Fibroblast of villous mesenchyme (primary cell): ENCODE measurements at places on chromosomes 2 and 18. TPM values are rescaled to one million over a fixed set of nuclear protein-coding genes. Genes with fewer than 3 reads are reported as not detected.

- DNase-seq, result no peak
Measured at GRCh38 chr18:47286776-47287410, 35.4 kb upstream of the SKOR2 start.

GRCh38 chr2:142535311-142535710 lies 342.2 kb upstream of the KYNU start:
- DNase-seq, result no peak

DNA sequence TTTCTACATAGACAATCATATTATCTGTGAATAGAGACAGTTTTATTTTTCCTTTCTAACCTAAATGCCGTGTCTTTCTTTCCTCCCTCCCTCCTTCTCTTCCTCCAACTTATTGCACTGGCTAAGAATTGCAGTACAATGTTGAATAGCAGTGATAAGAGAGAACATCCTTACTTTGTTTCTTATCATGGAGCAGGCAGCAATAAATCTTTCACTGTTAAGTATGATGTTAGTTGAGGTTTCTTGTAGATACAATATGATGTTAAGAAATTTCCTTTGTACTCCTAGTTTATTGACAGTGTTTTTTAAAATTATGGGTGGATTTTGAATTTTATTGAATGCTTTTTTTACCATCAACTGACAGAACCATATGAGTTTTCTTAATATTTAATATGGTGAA lies 6.0 kb downstream of the LYPD6B start:
- DNase-seq, result no peak

Gene SNORC
- total RNA-seq, result 0.86 and 0.97 TPM in 2 replicates

Gene ESCO1
- 16.8 and 18.6 TPM in 2 replicates for total RNA-seq

GRCh38 chr2:55587-56448 lies 9.5 kb upstream of the FAM110C start:
- no peak for DNase-seq

DNA sequence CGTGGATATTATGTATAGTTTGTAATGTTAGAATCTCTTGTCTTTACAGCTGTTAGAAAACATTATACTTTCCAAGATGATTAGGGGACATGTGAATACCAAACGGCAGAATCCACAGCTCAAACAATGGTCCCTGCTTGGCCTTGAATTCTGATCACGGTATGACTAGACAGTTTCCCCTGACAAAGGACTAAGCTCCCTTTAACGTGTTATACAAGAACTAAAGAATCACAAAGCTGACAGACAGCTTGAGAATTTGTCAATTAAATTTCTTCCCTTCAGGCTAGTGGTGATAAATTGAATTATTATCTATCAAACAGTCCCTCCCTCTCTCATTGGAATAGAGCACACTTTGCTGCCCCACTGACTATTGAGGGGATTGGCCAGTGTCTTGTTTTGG lies 359.2 kb upstream of the ID2 start:
- no peak for DNase-seq

DNA sequence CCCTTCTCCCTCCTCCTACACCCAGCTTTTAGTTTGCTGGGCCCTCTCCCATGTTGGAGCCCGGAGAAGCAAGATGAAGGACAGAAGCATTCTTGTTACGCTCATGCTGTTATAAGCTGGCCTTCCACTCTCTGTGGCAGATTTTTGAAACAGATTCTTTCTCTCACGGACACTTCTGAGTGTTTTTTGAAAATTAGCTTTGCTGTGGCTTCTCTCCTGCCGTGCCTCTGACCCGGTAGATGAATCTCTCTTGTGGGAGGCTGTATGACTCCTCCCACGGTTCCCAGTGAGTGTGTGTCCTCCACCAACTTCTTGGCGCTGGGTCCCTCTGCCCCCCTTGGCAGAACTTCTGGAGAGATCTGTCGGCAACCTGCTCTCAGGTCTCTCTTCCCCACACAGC lies 269.3 kb upstream of the MYT1L start:
- DNase-seq, result no peak

DNA sequence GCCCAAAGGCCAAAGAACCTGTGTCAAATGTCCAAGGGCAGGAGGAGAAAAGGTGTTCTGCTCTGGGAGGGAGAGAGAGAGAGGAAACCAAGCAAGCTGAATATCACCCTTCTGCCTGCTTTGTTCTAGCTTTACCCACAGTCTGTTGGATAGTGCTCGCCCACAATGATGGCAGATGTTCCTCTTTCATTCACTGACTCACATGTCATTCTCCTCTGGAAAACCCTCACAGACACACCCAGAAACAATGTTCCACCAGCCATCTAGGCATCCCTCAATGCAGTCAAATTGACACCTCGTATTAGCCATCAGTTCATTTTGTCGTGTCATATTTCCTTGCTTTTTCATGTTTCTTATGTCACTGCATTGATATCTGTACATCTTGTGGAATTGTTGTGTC lies 150.3 kb downstream of the UBR3 start:
- DNase-seq, result no peak
